ENCODE measurements at places on chromosomes 4 and X.
A peak's percentile ranks its signal among the peaks of the same experiment; 100 is the strongest.

- peak; percentile 78 for DNase-seq
These were observed 25.4 kb upstream of the RASL11B start for GRCh38 chr4:52836678-52837077.

DNA sequence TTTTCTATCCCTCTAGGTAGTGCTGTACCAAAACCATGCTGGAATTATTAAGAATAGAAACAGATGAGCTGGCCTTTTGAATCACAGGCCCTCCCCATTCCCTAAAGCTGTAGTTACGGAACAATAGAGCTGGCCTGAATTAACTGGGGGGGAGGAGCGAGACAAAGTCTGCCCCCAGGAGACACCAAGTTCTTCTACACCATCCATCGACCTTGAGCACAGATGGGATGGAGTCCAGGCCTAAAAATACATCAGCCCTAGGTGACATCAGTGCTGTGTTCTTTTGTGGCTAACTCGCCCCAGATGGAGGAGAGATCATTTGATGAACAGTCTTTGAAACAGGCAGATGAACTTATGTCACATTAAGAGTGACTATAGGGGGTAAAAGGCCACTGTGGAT, 49.6 kb downstream of the LHFPL1 start:
- peak; percentile 80 for DNase-seq

DNA sequence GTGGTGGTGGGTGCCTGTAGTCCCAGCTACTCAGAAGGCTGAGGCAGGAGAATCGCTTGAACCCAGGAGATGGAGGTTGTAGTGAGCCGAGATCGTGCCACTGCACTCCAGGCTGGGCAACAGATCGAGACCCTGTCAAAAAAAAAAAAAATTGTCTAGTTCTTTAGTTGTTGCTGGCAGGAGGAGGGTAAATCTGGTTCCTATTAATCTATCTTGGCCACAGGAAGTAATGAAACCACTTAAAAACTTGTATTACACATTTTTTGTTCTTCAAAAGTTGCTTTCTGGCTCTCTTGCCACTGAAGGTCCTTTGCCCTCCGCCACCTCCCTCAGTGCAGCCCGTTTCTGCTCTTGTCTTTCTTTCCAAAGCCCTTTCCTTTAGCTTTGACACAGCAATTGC, 102.9 kb upstream of the ARSJ start:
- peak; percentile 44 for DNase-seq

DNA sequence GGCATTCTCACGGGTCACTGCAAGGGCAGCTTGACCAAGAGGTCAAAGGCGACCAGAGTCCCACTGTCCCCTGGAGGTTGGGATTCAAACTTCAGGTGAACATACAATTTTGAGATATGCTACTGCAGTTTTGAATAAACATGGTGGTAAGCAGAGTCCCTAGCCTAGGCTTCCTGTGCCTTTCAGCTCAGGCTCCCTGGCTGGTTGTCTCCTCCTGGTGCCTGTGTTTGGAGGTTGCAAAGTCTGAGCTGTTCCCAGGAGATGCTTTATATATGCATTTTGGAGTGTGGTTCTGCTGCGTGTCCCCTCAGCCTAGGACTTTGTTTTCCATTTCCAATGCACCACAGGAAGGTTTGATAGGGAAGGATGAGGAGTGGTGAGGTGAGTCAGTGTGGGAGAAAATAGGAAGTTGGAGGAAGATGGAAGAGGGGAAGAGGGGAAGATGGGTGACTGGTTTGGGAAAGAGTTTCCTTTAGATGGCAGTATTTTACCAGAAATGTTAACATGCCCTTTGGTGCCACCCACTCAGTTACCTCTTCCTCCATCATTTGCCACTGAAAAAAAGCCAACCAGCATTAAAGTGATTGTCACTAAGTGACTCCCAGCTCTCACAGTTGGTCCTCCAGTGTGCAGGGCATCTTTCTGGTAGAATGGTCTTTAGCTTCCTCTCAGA, 211.7 kb upstream of the AGTR2 start:
- no peak for DNase-seq

DNA sequence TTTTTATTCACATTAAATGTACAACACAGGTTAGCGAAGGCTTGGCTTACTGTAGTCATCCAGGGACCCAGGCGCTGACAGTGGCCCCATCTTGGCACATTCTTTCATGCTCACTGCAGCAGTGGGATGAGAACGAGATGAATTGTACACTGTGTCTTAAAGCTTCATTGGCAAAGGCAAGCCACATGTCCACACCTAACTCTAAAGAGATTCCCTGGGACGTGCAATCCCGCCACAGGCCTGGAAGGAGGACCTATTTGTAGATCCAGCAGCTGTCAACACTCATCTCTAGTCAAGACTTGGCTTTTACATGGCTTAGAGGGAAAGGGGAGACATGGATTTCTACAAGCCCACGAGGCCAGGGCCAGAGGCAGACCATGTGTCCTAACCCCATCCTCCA, 16.1 kb upstream of the CXCR3 start:
- no peak for DNase-seq

- no peak for DNase-seq
These were observed 569 bp downstream of the CXCR3 start for GRCh38 chrX:71617742-71618141.

DNA sequence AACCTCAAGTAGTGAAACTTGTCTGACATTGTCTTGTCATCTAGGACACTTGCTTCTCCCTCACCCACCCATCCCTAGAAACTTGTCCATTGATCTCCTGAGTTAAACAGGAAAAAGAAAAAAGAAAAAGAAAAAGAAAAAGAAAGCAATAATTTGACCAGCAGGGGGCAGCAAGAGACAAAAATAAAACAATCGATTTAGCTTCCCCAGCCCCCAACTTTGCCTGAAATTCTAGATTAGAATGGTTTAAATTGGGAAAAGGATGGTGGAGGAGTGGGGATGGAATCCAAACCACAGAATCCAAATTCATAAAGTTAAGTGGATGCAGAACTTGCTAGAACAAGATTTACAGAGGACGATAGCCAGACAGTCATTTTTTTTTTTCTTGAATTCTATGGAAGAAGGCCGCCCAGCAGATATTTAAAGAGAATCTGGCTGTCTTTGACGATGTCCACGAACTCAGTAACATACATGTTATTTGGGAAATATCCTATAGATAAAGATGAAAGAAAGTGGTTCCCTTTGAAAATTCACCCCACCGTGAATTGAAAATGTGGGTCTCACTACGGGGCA, 282.9 kb downstream of the USP46 start:
- peak; percentile 55 for DNase-seq

DNA sequence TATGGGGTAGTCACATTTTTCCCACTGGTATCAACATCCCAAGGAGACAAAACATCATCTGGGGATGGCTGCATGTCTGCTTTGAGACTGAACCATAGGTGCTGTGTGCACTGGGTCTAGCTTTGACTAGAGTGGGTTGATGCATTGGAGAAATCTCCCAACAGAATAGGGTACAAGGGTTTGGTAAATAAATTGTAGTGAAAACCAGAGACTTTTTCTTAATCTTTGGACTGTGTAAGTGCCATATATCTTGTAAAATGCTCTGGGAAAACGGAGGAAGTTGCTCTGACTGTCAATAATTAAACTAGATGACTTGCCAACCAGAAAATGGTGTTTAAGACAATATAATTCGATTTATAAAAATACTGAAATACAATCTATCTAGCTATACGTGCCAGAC, 1064.0 kb upstream of the SLIT2 start:
- no peak for DNase-seq

GRCh38 chr4:26213317-26213716, 107.5 kb upstream of the RBPJ start:
- DNase-seq, result no peak

DNA sequence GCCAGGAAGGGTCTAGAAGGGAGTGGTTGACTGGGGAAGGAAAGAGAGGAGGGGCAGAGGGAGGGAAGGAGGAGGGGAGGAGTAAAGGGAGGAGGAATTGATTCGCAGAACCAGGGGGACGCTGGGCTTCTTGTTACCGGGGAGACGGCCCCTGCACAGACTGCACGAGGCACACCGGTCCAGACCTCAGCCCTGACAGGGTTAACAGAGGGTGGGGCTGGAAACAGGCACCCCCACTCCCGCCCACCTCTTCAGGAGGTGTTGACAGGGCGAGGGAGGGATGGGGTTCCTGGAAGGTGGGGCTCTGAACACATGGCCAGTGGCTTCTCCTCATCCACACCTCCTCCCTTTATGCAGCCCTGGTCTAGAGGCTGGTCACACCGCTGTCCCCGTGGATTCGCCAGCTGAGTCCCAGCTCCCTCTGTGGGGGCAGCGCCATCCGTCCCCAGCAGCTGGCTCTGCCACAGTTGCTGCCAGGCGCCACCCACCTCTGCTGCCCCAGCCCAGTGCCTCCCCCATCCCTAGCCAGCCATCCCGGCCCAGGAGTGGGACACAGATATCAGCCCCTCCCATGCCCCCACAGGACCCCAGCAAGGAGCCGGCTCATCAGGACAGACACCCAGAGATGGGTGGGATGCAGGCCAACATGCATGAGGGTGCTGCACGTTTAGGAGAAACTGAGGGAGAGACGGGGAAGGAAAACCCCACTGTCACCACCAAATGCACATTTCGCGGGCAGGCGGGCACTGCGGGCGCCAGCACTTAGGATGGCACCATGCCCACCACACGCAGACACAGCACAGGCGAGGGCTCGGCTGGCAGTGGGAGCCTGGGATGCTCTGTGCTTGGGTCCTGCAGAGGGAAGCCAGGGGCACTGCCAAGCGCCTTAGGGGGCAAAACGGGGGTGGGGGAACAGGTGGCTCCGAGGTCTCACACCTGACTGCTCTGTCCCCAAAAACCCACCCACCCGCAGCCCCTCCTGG, 87.6 kb downstream of the ABLIM2 start:
- DNase-seq, result no peak

- no peak for DNase-seq
These were observed 1068.4 kb upstream of the INTU start for GRCh38 chr4:126564283-126564854.

GRCh38 chrX:21509912-21510311, 135.7 kb downstream of the CNKSR2 start:
- no peak for DNase-seq

- DNase-seq, result peak; percentile 25
These were observed 180.4 kb downstream of the SLIT2 start for GRCh38 chr4:20432088-20432487.

DNA sequence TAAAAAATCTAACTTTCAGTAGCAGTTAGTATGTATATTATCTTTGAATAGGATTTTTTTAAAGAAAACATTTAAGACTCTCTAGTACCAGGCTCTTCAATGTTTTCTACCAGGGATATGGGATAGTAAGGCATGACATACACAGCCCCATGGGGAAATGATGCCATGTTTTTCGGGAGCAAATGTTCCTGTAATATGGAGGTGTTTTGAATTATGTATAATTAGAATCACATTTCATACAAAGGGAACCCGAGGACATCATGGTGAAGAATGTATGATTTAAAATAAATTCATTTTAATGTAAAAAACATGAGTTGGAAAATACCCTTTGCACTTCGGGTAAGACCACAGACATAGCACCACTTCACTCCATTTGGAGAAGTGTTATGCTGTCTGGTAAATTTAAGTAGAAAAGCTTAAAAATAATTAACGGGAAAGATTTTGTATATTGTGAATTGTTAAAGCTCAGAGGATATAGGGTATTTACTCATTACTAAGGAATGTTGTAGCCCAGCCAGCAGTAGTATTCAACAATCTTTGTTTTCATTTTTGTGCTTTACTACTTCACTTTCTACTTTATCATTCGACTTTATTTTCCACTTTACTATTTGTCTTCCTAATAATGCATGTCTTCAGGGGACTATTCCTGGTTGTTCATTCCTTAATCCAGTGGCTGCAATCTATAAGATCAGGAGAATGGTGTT, 2050.7 kb downstream of the ARAP2 start:
- DNase-seq, result peak; percentile 39

DNA sequence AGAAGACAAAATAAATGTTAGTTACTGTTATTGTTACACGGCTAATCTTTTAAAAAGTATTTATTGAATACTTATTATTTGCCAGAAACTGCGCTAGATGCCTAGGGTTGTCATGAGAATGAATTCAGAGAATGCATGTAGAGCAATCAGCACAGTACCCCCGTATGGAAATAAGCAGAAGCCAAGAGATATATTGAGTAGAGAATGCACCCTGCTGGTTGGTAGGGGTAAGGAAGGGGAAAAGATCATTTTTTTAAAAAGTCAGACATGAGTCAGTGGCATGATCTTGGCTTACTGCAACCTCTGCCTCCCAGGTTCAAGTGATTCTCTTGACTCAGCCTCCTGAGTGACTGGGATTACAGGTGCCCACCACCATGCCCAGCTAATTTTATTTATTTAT, 13.1 kb upstream of the DRP2 start:
- DNase-seq, result peak; percentile 27

DNA sequence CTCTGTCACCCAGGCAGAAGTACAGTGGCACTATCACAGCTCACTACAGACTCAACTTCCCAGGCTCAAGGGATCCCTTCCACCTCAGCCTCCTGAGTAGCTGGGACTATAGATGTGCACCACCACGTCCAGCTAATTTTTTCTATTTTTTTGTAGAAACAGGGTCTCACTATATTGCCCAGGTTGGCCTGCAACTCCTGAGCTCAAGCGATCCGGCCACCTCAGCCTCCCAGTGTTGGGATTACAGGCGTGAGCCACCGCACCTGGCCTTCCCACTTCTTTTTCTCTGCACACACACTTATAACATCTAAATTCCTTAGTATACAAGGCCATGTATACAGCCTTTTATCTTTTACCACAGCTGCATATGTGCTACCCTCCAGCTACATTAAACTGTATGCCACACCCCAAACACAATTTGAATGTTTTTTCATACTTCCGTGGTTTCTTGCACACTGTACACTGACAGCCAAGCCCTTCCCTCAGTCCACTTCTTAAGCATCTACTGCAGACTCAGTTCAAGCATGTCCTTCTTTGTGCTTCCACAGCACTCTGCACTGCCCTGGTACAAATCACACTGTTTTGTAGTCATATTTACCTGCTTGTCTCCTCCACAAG, 6.5 kb downstream of the SLC7A3 start:
- DNase-seq, result no peak

DNA sequence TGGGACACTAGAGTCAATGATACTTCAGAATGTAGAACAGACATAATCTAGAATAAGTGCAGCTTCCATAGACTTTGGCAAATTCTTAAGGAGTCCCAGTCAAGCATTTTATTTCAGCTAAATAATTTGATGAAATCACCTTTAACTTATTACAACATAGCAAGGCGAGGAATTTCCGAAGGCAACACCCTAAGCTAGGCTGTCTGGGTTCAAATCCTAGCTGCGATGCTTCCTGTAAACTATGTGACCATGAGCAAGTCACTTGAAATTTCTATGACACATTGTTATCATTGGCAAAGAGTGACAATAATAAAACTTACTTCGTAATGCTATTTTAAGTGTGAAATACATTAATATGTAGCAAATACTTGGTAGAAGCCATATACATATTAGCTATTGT, 679.1 kb downstream of the DMD start:
- no peak for DNase-seq

DNA sequence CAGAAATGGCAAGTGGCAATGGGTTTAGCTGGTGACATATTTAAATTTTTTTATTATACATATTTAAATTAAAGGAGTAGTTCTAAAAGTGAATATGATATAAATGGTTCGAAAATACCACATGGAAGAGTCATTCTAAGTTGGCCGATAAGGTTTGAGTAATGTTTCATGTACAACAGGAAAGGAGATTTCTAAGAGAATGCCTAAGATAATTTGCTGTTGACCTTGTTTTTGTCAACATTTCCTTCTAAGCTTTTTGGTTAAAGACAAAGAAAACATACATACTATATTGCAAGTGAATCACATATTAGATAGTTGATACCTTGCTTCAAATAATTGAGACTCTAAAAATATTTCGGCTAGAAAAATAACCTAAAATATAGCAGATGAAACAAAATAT, 526.6 kb upstream of the SLIT2 start:
- DNase-seq, result no peak

GRCh38 chr4:16027114-16027513, 56.7 kb downstream of the PROM1 start:
- no peak for DNase-seq
